ENCODE measurements at places on chromosomes 16 and 17. TPM values are rescaled to one million over a fixed set of nuclear protein-coding genes. Genes with fewer than 3 reads are reported as not detected.

The NUFIP2 gene
- total RNA-seq, result 41.7 TPM

- H3K27ac ChIP-seq, result no peak overlapping the region
- H3K36me3 ChIP-seq, result no peaks in the 10 kb centered on the region
- H3K4me1 ChIP-seq, result no peaks in the 10 kb centered on the region
- H3K27me3 ChIP-seq, result no peaks in the 10 kb centered on the region
Observed at GRCh38 chr16:27174798-27175197, 28.5 kb upstream of the KDM8 start.

The VASN gene
- total RNA-seq, result 3.5 TPM

DNA sequence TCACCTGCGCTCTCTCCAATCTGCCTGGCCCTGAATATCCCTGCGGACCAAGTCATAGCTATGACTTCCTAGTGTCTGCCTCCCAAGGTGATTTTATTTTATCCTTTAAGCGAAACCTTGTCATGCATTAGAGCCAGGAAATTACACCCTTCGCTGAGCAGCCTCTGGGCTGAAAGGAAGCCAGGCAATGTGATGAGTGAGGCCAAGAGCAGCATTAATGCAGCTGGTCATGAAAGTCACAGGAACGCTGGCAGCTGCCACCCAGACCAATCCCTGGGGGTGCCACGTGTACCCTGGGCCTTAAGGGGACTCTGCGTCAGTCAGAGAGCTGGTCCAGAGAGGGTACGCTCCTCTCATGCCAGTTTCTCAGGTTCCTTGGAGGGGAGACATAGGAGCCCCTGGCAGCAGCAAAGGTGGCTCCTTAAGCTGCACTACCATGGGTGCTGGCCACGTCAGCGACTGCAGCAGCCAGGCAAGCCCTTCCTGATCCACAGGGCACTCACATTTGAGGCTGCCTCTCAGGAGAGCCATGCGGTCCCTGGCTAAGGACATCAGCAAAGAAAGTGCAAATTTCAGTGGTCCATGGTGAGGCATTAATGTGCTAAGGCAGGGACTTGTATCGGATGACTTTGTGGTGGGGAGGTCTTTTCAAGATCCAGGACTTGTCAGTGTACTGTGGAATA lies 42.7 kb upstream of the WSCD1 start:
- peaks cover 11% of the 10 kb centered on the region for H3K4me1 ChIP-seq
- H3K36me3 ChIP-seq, result no peaks in the 10 kb centered on the region
- no peak overlapping the region for H3K4me3 ChIP-seq
- H3K27me3 ChIP-seq, result no peaks in the 10 kb centered on the region
- H3K27ac ChIP-seq, result no peak overlapping the region

The TPPP3 gene
- 21.5 TPM for total RNA-seq

The NLGN2 gene
- 11.5 TPM for total RNA-seq

The TEX19 gene
- total RNA-seq, result 0.24 TPM

- DNase-seq, result peak; percentile 81
- no peaks in the 10 kb centered on the region for H3K27me3 ChIP-seq
- H3K36me3 ChIP-seq, result no peaks in the 10 kb centered on the region
- H3K27ac ChIP-seq, result no peak overlapping the region
- no peaks in the 10 kb centered on the region for H3K4me1 ChIP-seq
Observed at GRCh38 chr17:79393358-79394052, 217.3 kb downstream of the RBFOX3 start.

The DHRS7C gene
- 73.3 TPM for total RNA-seq

The NSF gene
- total RNA-seq, result 41.7 TPM

- no peak overlapping the region for H3K4me3 ChIP-seq
- DNase-seq, result no peak
- no peaks in the 10 kb centered on the region for H3K4me1 ChIP-seq
Observed at GRCh38 chr16:55436587-55436986, 42.4 kb upstream of the MMP2 start.

GRCh38 chr17:28493460-28493859 lies 12.7 kb upstream of the FOXN1 start:
- no peak for DNase-seq
- no peaks in the 10 kb centered on the region for H3K4me1 ChIP-seq
- no peak overlapping the region for H3K27ac ChIP-seq
- H3K36me3 ChIP-seq, result no peaks in the 10 kb centered on the region

- H3K4me3 ChIP-seq, result no peak overlapping the region
- H3K27ac ChIP-seq, result no peak overlapping the region
- H3K4me1 ChIP-seq, result no peaks in the 10 kb centered on the region
- no peaks in the 10 kb centered on the region for H3K27me3 ChIP-seq
Observed at GRCh38 chr16:59356709-59357108, 622.6 kb upstream of the GOT2 start.

The RBFOX1 gene
- total RNA-seq, result 133 TPM

GRCh38 chr17:44385287-44386181 lies 3.9 kb downstream of the ITGA2B start:
- peaks cover 7% of the 10 kb centered on the region for H3K4me1 ChIP-seq
- no peak overlapping the region for H3K27ac ChIP-seq
- DNase-seq, result peak; percentile 82

The TAC4 gene
- not detected for total RNA-seq

DNA sequence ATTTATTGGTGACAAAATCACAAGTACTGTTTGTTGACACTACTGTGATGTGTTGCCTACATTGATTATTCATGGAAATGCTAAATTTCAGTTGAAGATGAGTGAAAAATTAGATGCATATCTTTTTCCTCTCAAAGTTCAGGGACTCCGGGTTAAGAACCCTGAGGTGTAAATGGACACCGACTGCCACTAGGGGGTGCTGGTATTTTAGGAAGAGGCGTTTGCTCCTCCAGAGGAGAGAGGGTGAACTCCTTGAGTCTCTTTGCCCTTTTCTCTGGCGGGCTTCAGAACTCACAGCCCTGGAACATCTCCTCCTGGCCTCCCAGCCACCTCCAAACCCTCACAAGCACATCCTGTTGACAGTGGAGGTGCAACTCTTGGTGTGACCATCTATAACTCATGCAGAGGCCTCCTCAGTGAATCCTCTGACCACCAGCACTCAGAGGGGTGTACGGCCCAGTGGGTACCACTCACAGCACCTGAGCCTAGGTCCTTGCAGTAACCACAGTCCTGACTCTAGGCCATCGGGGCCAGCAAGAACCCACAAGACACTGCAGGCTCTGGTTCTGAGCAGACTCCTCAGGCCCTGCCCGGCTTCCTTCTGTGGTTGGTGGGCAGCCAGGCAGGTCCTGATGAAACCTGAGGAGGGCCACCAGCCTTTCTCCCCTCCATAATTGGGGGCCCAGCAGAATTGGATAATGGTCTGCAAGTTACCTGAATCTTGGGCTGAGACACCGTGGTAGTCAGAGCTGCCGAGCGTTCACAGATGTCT lies 26.2 kb upstream of the PIK3R5 start:
- no peaks in the 10 kb centered on the region for H3K36me3 ChIP-seq
- no peaks in the 10 kb centered on the region for H3K4me1 ChIP-seq
- no peak overlapping the region for H3K27ac ChIP-seq
- no peak overlapping the region for H3K4me3 ChIP-seq
- no peaks in the 10 kb centered on the region for H3K27me3 ChIP-seq

Measured in psoas muscle (tissue), 8 donors.